ENCODE measurements at places on chromosomes 12 and 14.

DNA sequence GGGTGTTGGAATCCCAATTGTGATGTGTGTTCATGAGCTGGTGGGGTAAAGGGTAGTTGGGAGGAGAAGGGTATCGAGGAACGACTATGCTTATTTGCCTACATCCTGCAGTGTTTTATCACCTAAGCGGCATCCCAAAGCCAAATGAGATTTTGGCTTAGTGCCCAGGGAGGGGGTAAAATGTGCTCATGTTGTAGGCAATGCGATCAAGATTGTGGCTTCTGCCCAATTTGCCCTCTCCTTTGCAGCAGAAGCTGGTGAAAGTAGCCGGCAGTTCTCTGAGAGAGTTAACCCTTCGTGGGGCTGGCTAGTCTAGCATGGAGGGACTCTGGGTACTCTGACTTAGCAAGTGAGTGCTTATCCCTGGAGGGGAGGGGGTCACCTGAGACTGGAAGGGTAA, 753 bp downstream of the RPH3A start:
- no peak for DNase-seq

- DNase-seq, result no peak
These were observed 25.4 kb upstream of the TESC start for GRCh38 chr12:117124421-117125271.

DNA sequence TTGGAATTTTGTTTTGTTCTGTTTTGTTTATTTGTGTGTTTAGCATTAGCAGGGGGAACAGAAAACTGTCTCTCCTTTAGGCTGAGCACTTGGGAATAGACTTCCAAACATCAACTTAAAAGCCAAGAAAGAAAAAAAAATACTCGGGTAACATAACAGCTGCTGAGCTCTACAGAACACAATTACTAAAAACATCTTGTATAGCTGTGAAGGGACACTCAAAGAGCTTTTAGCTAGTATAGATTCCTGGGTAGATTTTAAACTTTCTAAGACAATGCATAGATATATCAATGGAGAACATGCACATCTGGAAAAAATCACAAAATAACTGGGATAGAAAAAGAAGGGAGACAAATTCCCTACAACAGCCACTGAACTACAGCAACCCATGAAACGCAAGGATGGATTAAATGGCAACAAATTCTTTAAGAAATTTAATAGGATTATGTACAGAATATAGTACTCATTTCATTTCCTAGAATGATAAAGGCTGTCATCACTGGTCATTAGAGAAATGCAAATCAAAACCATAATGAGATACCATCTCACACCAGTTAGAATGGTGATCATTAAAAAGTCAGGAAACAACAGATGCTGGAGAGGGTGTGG, 174.3 kb upstream of the KRR1 start:
- DNase-seq, result no peak

GRCh38 chr14:104117341-104118005, 20.9 kb upstream of the KIF26A start:
- DNase-seq, result peak; percentile 38
